Activated T-cell treated with anti-CD3 and anti-CD28 coated beads for 24 hours (primary cell): ENCODE measurements at places on chromosomes 4 and X.

DNA sequence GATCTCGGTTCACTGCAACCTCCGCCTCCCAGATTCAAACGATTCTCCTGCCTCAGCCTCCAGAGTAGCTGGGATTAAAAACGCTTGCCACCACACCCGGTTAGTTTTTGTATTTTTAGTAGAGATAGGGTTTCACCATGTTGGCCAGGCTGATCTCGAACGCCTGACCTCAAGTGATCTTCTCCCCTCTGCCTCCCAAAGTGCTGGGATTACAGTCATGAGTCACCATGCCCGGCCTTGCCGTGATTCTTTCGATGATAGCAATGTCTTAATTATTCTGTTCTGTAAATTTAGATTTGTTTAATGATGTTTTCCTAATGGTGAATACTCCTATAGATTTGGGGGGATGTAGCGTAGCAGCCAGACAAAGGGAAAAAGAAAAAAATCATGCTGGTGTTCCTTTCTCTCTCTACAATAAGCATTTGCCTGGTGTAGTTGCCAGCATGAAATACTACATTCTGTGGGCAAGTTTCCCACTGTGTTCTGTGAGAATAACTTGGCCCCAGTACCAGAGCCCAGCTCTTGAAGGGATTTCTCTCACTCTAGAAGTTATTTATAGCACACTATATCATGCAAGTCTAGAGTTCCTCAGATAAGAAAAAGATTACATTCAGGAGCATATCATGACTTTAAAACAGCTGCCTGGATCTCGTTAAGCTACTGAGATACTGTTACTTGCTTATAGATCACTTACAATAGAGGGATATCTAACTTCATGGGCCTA is 15.4 kb downstream of the NIPAL1 start:
- no peak for DNase-seq

- DNase-seq, result no peak
Measured at GRCh38 chr4:20916106-20916505, 215.8 kb downstream of the PACRGL start.

GRCh38 chrX:18075603-18076002 is 145.1 kb downstream of the BEND2 start:
- no peak for DNase-seq

- DNase-seq, result no peak
Measured at GRCh38 chr4:151799417-151800012, 38.7 kb upstream of the GATB start.

DNA sequence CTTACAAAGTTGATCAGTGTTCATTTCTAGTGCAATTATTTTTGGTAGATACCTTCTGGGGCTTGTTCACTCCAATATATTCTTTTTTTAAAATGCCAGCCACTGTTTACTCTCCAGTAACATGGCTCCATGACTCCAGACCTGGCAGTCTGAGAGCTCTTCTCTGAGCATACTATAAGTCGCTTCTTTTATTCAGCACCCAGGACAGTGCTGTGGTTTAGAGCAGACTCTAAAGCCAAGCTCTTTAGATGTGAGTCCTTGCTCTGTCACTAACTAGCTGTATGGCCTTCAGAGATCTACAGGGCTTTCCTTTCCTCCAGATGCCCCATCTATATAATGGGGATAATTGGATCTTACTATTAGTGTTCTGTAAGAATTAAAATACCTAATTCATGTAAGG is 200.2 kb upstream of the FAM241A start:
- DNase-seq, result no peak

DNA sequence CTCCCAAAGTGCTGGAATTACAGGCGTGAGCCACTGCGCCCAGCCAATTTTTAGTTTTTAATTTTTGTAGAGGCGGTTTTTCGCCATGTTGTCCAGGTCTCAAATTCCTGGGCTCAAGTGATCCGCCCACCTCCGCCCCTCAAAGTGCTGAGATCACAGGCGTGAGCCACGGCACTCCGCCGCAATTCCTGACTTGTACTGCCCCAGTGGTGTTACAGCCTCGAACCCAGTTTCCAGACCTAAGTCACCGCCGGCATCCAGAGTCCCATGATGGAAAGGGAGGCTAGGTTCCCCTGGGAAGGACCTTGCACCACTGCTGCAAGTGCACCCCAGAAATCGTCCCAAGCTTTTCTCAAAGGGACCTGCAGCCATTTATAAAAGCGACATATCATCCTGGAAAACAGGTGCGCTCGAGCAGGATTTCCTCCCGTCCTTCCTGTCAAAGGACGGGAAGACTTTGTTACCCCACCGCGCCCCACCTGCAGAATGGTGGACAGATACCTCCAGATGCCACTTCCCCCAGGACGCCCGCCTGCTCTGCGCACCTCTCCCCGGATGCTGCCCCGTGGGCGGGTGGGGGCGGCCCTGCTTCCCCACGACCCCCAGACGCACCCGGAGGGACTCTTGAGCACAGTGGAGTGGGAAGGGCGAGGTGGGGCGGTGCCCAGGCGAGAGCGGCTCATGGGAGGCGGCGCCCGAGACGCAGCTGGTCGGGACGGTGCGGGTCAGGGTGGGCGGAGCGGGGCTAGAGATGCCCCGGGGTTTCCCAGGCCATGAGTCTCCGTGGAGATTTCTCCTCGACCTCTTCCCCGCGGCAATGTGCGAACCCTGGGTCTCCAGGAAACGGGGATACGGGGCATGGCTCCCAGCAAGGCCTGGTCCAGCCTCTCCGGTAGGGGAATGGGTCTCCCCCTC is 947 bp upstream of the RPL10 start:
- no peak for DNase-seq

DNA sequence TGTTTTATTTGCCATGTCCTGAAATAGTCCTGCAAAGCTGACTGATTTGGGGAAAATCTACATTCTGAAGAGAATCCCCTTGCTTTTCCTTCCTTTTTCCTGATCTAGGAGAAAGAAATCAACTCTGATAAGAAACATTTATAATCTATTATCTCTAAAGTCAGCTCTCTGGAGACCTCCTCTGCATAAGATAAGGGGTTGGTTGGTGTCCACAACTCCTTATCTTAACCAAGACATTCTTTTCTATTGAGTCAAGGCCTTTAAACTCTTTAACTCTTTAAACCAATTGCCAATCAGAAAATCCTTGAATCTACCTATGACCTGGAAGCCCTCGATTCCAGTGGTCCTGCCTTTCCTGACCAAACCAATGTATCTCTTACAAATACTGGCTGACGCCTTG is 373.6 kb upstream of the RASGEF1B start:
- no peak for DNase-seq

GRCh38 chrX:76172325-76172893 is 453 bp upstream of the PBDC1 start:
- DNase-seq, result no peak

GRCh38 chr4:125353131-125353530 is 38.4 kb downstream of the FAT4 start:
- DNase-seq, result no peak

DNA sequence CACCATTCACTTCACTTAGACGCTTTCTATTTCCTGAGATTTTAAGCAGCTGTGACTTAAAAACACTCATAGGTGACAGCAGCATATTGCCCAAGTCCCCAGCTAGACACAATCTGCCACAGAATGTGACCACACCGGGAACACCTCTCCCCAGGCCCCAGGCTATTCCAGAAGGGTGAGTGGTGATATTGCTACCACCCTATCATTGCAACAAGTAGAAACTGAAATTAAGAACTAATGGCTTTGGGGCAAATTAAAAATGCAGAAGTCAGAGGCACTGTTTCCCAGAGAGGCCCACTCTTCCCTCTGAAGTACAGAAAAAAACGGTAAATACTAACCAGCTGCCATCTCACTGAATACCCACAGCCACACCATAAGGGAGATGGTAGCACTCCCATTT is 35.0 kb downstream of the QDPR start:
- DNase-seq, result no peak

DNA sequence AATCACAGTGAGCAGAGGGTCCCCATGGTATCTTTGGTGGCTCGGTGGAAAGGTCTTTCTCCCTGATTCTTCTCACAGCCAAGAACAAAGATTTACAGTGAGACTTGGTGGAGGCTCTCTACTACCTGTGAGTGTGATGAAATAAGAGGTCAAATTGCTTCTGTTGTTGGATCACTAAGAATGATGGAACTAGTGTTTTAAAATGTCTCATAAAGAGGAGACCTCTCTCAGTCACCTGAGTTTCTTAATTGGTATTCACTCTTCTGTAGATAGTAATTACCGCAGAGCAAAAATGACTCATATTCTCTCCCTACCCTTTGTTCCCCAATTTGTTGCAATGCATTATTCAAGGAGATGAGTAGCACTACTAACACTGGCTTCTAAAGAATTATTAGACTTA is 100.9 kb upstream of the TBC1D9 start:
- DNase-seq, result no peak

DNA sequence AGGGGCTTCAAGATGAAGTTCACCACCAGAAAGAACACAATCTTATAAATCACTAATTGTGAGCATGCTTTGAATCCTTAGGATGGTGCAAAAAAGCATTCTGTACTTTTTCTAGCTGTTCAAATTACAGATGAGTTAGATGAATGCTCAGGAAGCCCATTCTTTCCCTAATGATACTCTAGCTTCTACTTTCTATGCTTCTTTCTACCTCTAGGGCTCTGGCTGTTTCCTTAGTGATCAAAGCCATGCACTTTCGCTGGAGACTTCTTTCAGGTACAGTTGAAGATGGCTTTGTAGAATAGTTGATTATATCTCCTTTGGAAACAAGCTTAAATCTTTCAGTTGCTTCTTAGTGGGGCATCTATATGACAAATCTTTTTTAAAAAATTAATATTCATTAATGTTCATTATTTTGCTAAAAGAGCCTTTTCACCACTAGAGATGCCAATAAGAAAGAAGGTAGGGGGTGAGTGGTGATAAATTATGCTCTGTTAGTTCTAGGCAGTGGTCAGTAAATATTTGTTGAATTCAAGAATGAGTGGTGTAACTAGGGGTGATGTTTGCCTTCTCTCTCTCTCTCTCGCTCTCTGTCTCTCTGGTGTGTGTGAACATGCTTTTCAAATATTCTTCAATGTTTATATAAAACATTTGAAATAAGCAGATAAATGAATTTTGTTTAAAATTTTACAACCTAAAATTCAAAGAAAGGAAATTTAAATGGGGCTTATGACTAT is 169.4 kb downstream of the GLUD2 start:
- no peak for DNase-seq

DNA sequence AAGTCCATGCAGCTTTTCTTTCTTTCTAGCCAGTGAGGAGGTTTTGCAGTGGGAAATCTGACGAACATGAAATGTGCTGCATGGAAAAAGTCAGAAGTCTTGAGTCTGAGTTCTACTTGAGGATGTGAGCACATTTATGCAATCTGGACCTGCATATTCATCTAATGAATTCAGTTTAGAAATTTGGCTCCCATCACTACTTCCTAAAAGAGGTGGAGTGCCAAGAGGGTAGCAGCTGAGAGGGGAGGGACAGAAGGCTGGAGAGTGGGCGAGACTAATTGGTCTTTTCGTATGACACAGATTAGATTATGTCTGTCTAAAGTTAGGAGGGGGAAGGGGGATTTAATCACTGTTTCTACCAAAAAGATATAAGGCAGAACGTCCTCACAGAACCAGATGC is 535.9 kb downstream of the IQCM start:
- DNase-seq, result no peak

DNA sequence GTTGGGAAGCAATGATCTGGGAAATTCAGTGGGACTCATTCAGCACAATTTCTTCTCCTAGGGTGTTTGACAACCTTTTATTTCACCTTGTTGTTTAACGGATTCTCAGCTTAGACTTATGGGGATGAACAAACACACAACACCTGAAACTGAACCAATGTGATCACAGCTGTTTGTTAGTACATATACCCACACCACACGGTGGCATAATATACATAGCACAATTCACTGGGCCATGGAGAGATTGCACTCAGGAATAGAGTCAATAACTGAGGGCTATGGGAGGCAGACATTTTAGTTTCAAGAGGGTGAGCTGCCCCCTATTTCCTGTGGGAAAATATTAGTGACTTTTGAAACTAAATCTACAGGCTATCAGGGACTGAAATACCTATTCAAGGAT is 148.0 kb downstream of the PARM1 start:
- no peak for DNase-seq

DNA sequence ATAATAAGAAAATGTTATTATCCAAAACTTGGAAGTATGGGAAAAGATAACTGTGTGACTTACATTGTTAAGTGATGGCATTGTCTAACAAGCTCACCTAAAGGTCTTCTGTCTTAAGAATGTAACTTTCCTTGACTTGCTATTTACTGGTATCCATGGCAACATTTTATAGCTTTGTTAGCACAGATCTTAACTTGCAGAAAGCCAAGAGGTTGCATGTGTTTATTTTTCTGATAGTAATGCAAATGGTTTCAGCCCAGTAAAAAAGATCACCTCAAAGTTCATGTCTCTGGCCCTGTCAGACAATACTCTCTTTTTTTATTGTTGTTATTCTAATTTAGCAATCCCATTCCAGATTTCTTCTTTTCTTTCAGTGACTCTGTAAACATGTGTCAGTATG is 425.3 kb downstream of the SPRY1 start:
- DNase-seq, result no peak

GRCh38 chr4:30968926-30969325 is 248.8 kb downstream of the PCDH7 start:
- DNase-seq, result no peak

DNA sequence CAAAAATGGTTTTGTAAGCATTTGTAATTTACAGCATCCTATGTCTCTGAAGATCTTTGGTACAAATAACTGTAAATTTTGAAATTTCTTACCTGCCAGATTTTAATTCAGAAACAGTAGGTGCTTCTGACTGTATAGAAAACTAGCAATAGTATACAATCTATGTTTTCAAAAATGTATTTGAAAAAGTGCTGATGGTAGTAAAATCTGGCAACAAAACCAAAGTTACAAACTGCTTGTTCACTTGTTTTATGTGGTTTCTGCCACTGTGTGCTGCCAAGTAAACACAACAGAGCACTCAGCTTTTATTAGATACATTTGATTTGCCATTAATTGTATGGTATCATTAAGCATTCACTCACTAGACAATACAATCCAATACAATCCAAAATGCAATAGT is 206.1 kb downstream of the CPE start:
- DNase-seq, result no peak

- no peak for DNase-seq
Measured at GRCh38 chr4:89549907-89550306, 242.3 kb upstream of the GPRIN3 start.

GRCh38 chr4:36872679-36873078 is 371.9 kb upstream of the NWD2 start:
- DNase-seq, result no peak

GRCh38 chr4:58477513-58477912 is 1367.3 kb upstream of the IGFBP7 start:
- DNase-seq, result no peak

DNA sequence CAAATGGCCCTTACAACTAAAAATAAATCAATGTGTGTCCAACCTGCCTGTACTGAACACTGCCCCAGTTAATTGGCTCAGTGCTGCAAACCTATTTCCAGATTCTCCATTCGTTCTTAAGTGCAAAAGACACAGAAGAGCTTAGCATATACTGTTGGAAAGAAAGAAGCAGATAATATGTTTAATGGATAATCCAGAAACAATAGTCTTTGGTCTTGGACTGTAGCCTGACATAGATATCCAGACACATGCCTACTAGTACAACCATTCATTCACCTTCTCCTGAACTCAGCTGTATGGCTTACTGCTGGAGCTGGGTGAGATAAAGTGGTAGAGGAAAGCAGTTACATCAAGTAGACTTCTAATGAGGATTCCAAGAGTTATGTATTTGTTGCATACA is 77.0 kb downstream of the LUZP4 start:
- no peak for DNase-seq

- no peak for DNase-seq
Measured at GRCh38 chrX:19772822-19773628, 114.4 kb downstream of the SH3KBP1 start.
